HepG2 (cell line): ENCODE measurements at places on chromosomes 16 and 17. TPM values are rescaled to one million over a fixed set of nuclear protein-coding genes. Genes with fewer than 3 reads are reported as not detected.

BCL6B gene
- not detected in 2 replicates for total RNA-seq

- DNase-seq, result no peak
- peaks cover 7% of the 10 kb centered on the region; the same call in 1 of the 2 replicates for H3K4me1 ChIP-seq
- peaks cover 10% of the 10 kb centered on the region; the same call in 2 of the 3 replicates for H3K27me3 ChIP-seq
- H3K36me3 ChIP-seq, result no peaks in the 10 kb centered on the region
- no peak overlapping the region for H3K4me3 ChIP-seq
Measured at GRCh38 chr16:23156110-23156509, 6.9 kb upstream of the USP31 start.

GRCh38 chr16:82034981-82035612 is at the start of gene HSD17B2:
Gene HSD17B2 (plus strand): TSS chr16:82035253. CDS start chr16:82035425, 172 bp downstream.
- H3K4me1 ChIP-seq, result peaks cover 72% of the 10 kb centered on the region
- H3K36me3 ChIP-seq, result no peaks in the 10 kb centered on the region
- H3K4me3 ChIP-seq, result peak within 1 kb of the TSS; percentile 83
- H3K27ac ChIP-seq, result peak within 1 kb of the TSS; percentile 53
- peak; percentile 92 for DNase-seq

DPEP2NB gene
- not detected in 2 replicates for total RNA-seq

- no peaks in the 10 kb centered on the region for H3K4me1 ChIP-seq
- no peak overlapping the region for H3K4me3 ChIP-seq
- DNase-seq, result peak; percentile 23
- H3K27me3 ChIP-seq, result no peaks in the 10 kb centered on the region
Measured at GRCh38 chr16:80369138-80369958, 171.4 kb upstream of the DYNLRB2 start.

DNA sequence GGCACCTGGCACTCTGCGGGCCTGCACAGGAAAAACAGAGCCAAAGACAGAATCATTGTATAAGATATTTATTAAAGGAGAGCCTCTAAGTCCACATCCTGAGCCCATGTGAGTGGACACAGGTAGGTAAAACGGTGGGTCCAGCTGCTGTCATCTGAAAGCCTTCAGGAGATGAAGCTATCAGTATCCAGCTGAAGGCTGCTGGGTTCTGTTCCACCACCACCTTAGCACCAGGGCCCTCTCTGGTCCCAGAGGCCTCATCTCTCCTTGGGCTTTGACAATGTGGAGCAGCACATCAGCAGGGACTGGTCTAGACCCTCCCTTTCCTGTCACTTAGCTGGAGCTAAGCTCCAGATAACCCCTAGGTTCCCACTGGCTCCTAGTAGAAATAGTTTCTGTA is 7.3 kb downstream of the TMEM106A start:
- H3K27ac ChIP-seq, result peak overlapping the region; percentile 94
- H3K36me3 ChIP-seq, result peaks cover 45% of the 10 kb centered on the region
- H3K27me3 ChIP-seq, result no peaks in the 10 kb centered on the region

DNA sequence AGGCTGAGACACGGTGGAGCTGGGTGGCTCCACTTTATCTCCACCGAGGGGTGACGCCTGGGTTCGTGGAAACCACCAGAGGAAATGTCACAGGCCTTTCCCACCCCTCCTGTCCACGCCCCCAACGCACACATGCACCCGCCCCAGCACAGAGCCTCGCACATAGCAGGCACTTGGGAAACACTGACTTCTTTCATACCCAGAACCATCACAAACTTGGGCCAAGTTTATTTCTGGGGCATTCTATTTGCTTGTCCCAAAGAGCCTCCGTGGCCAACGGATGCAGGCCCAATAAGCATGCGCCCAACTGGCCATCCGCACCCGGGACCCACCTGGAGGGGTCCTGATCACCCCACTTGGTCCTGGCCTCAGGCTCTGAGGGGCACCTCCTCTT is 3.3 kb downstream of the BCAR1 start:
- H3K4me3 ChIP-seq, result no peak overlapping the region; the same call in 1 of the 2 replicates
- no peak for DNase-seq
- H3K27ac ChIP-seq, result peak overlapping the region; percentile 97
- H3K27me3 ChIP-seq, result no peaks in the 10 kb centered on the region
- peaks cover 5% of the 10 kb centered on the region for H3K36me3 ChIP-seq

- no peak for DNase-seq
- peak overlapping the region; percentile 29 for H3K27ac ChIP-seq
- H3K4me1 ChIP-seq, result peaks cover 62% of the 10 kb centered on the region
- peaks cover 56% of the 10 kb centered on the region for H3K36me3 ChIP-seq
Measured at GRCh38 chr17:77465358-77466041, 324.7 kb downstream of the SEC14L1 start.

DNA sequence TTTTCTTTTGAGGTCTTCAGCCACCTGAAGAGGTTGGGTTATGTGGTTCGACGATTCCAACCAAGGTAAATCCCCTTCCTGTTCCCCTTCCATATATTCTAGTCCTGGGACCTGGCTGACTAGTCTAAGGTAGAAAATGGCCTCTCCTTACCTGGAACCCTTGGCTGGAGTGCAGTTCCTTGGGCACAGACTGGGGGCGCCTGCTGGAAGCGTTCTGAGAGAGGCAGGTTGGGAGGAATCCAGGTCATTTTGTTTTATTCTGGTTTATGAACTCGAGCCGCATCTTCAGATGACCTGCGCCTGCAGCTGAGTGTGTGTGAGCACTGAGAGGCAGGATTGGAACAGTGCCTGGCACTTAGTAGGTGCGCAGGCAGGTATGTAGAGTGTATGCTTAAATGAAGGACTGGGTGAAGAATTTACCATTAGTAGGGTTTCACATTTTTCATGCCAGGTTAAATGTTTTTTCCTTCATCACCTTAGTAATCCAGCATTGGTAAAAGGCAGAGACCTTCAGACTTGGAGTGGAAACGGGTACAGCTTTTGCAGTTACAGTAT is 2.7 kb downstream of the TSEN54 start:
- H3K4me1 ChIP-seq, result peaks cover 21% of the 10 kb centered on the region
- no peaks in the 10 kb centered on the region for H3K27me3 ChIP-seq
- H3K36me3 ChIP-seq, result peaks cover 7% of the 10 kb centered on the region
- H3K4me3 ChIP-seq, result no peak overlapping the region

- no peak overlapping the region for H3K27ac ChIP-seq
- DNase-seq, result no peak
- peaks cover 31% of the 10 kb centered on the region; the same call in 2 of the 3 replicates for H3K36me3 ChIP-seq
Measured at GRCh38 chr17:81091154-81091553, 56.2 kb downstream of the BAIAP2 start.

GRCh38 chr16:79388396-79388795 is 212.1 kb downstream of the MAF start:
- H3K27me3 ChIP-seq, result 0 out of 3 replicates have a peak, but pooled peaks cover 4% of the 10 kb centered on the region
- H3K4me3 ChIP-seq, result no peak overlapping the region
- DNase-seq, result no peak
- no peaks in the 10 kb centered on the region for H3K36me3 ChIP-seq
- no peaks in the 10 kb centered on the region for H3K4me1 ChIP-seq

EVPLL gene
- 0.07 TPM in 1 of 2 replicates, not detected in the other for total RNA-seq

DNA sequence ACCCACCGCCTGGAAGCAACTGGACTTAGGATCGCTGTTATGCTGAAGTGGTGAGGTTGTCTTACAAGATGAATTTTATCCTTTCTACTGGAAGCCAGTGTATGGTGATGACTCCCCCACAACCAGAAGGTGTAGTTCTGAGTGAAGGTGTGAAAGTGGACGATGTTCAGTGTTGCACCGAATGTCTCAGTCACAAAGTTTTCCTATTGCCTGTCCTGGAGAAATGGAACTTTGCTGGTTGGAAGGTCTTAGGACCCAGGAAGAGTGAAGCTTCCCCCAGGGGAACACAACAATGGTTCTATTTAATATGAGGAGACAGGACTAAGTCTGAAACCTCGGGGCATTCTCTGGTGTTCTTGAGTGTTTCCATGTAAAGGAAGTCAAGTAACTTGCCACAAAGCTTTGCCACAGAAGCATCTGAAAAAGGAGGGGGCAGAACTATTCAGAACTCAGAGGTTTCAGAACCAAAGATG is 44.2 kb downstream of the USP22 start:
- H3K4me1 ChIP-seq, result peaks cover 18% of the 10 kb centered on the region; the same call in 1 of the 2 replicates
- no peak for DNase-seq
- H3K27me3 ChIP-seq, result no peaks in the 10 kb centered on the region
- no peak overlapping the region for H3K27ac ChIP-seq

GRCh38 chr17:65222214-65222738 is 85.1 kb downstream of the RGS9 start:
- H3K4me3 ChIP-seq, result no peak overlapping the region
- H3K27ac ChIP-seq, result no peak overlapping the region
- no peaks in the 10 kb centered on the region for H3K36me3 ChIP-seq
- no peak for DNase-seq

DNA sequence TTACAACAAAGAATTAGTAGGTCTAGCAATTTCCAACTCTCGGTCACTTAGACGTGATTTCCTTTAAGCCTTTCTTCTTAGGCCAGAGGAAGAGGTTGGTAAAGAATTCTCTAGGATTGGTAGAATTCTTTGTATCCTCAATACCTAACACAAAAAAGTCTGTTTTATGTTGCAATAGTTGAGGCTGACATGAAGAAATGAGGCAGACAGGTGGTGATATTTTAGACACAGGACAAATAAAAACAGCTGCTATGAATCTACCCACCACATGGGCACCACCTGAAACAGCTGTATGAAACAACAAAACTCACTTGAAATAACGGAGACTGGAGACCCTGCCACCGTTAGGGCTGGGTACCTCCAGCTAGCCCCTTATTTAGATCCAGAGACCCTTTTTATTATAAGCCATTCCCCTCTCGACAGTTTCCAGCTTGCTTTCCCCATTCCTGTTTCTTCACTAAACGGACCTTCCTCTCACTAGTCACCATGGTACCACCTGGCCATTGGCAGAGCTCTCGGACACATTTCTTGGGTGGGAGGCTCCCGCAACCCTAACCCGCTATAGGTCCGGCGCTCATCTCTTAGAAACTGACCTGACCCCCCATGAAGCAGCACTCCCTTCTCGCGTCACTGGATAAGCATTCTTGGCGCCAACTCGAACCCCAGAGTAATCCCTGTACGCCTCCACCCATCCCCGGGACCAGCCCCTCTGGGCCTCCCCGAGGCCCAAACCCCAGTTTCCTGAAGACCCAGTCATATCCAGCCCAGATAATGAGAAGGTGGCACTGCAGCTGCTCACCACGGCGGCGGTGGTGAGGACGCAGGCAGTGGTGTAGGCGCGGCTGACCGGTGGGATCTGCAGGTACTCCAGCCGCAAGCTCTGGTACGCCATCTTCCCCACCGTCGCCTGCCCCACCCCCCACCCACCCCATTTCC is at the start of gene DERL2:
Gene DERL2, minus strand, starts transcription at position 909 of the 936 bp plus-strand sequence. Its CDS starts 17 bp downstream, at position 892.
- no peaks in the 10 kb centered on the region for H3K27me3 ChIP-seq
- peak within 1 kb of the TSS; percentile 100 for H3K27ac ChIP-seq
- DNase-seq, result peak; percentile 33
- H3K36me3 ChIP-seq, result peaks cover 51% of the 10 kb centered on the region
- H3K4me3 ChIP-seq, result peak within 1 kb of the TSS; percentile 90
- peaks cover 30% of the 10 kb centered on the region for H3K4me1 ChIP-seq

GRCh38 chr16:68331879-68332410 is 21.1 kb downstream of the PRMT7 start:
- peaks cover 50% of the 10 kb centered on the region for H3K4me1 ChIP-seq
- H3K27me3 ChIP-seq, result no peaks in the 10 kb centered on the region
- peaks cover 11% of the 10 kb centered on the region for H3K36me3 ChIP-seq
- H3K4me3 ChIP-seq, result peak overlapping the region; percentile 5; the same call in 1 of the 2 replicates
- DNase-seq, result peak; percentile 56

DNA sequence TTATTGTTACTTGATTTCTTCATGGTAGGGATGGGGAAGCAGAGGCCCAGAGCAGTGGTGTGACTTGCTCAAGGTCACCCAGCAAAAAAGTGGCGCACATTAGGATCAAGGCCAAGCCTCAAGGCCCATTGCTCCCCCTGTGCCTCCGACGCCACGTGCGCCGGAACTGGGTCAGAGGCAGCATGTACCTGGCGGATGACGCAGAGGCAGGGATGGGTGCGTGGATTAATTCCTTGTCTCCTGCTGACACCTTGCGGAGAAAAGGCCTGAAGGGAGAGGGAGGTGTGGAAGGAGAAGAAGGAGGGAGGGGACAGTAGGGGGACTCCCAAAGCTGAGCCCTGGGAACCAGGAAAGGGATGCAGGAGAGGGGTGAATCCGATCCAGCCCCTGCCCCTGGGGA is 18.5 kb downstream of the SBK1 start:
- H3K36me3 ChIP-seq, result no peaks in the 10 kb centered on the region
- no peak overlapping the region for H3K4me3 ChIP-seq
- no peak overlapping the region for H3K27ac ChIP-seq
- H3K27me3 ChIP-seq, result peaks cover 3% of the 10 kb centered on the region; the same call in 1 of the 2 replicates
- DNase-seq, result no peak

DNA sequence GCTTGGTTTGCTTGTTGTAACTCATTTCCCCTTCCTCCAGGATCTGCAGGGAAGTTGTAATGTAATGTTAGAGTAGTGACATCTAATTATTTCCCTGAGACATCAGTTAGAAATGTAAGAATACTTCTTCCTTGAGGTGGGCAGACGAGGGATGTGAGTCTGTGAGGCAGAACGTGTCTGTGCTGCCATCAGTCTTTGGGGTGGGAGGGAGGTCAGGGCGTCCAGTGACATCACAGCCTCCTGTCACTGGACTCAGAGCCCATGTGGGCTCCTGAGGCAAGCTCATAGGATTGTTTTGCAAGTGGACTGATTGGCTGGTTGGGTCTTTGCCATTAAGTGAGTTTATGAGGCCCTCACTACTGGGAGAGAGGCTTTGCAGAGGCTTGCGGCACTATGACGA is 188.8 kb downstream of the CCDC182 start:
- no peaks in the 10 kb centered on the region for H3K27me3 ChIP-seq
- DNase-seq, result no peak
- no peak overlapping the region for H3K4me3 ChIP-seq
- peaks cover 73% of the 10 kb centered on the region for H3K4me1 ChIP-seq
- H3K36me3 ChIP-seq, result 0 out of 2 replicates have a peak, but pooled peaks cover 1% of the 10 kb centered on the region
- no peak overlapping the region for H3K27ac ChIP-seq

PCYT2 gene
- total RNA-seq, result 240 and 297 TPM in 2 replicates

KRT12 gene
- 0.07 TPM in 1 of 2 replicates, not detected in the other for total RNA-seq

CD300A gene
- total RNA-seq, result not detected in 2 replicates

DNA sequence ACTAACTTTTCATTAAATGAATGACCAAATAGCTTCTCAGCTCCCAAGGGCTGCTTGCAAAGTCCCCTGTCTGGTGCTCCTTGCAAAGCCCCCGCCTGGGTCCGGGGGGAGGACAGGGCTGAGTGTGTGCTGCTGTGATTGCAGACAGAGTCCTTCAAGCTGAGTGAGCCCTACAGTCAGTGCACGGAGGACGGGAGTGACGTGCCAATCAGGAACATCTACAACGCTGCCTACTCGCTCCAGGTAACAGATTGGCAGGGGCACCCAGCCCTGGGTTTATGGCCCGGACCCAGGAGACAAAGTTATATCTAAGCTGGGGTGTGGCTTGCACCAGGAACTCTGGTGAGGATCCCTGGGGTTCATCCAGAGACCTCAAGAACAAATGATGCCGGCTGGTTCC is 27.1 kb downstream of the SCNN1G start:
- H3K27ac ChIP-seq, result no peak overlapping the region
- no peak overlapping the region for H3K4me3 ChIP-seq
- H3K27me3 ChIP-seq, result no peaks in the 10 kb centered on the region
- no peaks in the 10 kb centered on the region for H3K4me1 ChIP-seq
- no peaks in the 10 kb centered on the region for H3K36me3 ChIP-seq

GRCh38 chr16:56814537-56815432 is 50.2 kb upstream of the SLC12A3 start:
- H3K4me3 ChIP-seq, result peak overlapping the region; percentile 66
- peak; percentile 95 for DNase-seq
- peaks cover 85% of the 10 kb centered on the region for H3K4me1 ChIP-seq
- H3K27me3 ChIP-seq, result no peaks in the 10 kb centered on the region
- H3K27ac ChIP-seq, result peak overlapping the region; percentile 92

GRCh38 chr17:27463235-27463677 is 7.0 kb downstream of the KSR1 start:
- H3K27me3 ChIP-seq, result no peaks in the 10 kb centered on the region
- H3K4me3 ChIP-seq, result no peak overlapping the region
- H3K4me1 ChIP-seq, result peaks cover 78% of the 10 kb centered on the region
- H3K36me3 ChIP-seq, result no peaks in the 10 kb centered on the region

DHX40 gene
- total RNA-seq, result 37.0 and 62.6 TPM in 2 replicates
